ENCODE measurements at places on chromosomes 1 and 21. TPM values are rescaled to one million over a fixed set of nuclear protein-coding genes. Genes with fewer than 3 reads are reported as not detected.

- no peak for DNase-seq
Measured at GRCh38 chr1:203086992-203087763, 1.4 kb upstream of the MYOG start.

GRCh38 chr1:68234094-68234493, 1.8 kb upstream of the WLS start:
- DNase-seq = no peak

VAMP3 gene
- 126 TPM for total RNA-seq

DNA sequence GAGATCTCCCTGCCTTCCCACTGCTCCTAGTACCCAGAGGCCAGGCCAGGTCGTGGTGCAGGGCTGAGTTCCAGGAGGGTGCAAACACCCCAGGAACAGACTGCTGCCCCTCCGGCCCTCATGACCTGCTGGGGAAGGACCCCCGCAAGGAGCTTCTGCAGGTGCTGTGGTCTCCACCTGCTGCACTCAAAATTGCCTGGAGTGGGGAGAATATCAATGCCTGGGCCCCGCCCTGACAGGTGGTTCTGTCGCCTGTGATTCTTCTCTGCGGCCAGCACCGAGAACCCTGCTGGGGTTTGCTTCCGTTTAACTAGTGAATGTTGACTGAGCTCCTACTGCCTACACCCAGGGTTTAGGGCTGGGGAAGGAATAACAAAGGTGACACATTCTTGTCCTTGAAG, 2.1 kb upstream of the TFF3 start:
- no peak for DNase-seq

DNA sequence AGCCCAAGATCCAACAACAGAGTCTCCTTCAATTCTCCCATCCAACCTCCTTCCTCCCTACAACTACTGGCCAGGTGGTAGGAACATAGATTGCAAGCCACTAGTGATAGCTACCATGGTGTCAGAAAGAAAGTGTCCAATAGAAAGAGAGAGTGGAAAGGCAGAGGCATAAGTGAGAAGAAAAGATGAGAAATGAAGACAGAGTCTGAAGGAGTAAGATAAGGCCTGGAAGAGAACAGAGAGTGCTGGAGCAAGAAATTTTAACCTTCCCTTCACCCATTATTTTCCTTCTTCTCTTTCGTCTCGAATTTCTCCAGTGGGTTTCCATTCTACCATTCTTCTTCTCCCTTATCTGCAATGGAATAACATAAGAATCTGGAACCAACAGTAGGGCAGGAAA, 57.9 kb downstream of the CDC42BPA start:
- DNase-seq = no peak

GRCh38 chr1:31931593-31932225, 6.5 kb downstream of the PTP4A2 start:
- DNase-seq = no peak

PPFIA4 gene
- 2.1 TPM for total RNA-seq

DNA sequence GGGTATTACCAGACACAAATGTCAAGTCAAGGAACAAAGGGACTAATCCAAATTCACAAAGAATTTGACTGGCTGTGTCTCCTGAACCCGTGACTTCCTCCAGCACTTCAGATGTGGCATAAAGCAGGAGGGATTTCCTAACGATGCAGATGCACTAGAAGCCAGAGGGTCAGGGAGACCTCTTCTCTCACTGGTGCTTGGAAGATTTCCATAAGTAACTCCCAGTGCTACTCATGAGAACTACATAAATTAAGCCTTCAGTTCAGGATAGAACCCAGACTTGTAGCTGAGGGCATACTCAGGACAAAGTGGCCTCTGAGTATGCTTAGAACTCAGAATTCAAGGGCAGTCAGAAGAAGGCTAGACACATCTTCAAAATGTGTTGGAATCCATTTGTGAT, 83.6 kb upstream of the NRIP1 start:
- DNase-seq = no peak

- no peak for DNase-seq
Measured at GRCh38 chr1:164922585-164922984, 363.6 kb downstream of the PBX1 start.

DNA sequence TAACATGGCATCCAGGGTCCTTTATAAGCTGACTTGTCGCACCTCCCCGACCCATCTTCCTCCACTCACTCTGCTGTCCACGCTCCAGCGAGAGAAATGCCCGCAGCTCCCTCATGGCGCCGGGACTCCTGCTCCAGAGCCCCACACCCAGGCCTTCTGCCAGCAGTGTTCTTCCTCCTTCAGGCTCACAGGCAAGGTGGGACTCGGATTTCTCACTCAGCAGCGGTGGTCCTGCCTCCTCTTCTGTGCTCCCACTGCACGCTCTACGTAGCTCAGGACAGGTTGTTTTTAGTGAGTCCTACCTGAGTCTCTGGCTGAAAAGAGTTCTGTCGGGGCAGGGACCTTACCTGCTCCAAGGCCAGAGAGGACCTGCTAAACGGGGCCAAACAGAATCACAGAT, 11.2 kb downstream of the THEMIS2 start:
- no peak for DNase-seq

TFF3 gene
- total RNA-seq = not detected

- no peak for DNase-seq
Measured at GRCh38 chr1:53498555-53499131, 39.4 kb downstream of the DMRTB1 start.

RGS16 gene
- total RNA-seq = not detected

MPL gene
- not detected for total RNA-seq

DNA sequence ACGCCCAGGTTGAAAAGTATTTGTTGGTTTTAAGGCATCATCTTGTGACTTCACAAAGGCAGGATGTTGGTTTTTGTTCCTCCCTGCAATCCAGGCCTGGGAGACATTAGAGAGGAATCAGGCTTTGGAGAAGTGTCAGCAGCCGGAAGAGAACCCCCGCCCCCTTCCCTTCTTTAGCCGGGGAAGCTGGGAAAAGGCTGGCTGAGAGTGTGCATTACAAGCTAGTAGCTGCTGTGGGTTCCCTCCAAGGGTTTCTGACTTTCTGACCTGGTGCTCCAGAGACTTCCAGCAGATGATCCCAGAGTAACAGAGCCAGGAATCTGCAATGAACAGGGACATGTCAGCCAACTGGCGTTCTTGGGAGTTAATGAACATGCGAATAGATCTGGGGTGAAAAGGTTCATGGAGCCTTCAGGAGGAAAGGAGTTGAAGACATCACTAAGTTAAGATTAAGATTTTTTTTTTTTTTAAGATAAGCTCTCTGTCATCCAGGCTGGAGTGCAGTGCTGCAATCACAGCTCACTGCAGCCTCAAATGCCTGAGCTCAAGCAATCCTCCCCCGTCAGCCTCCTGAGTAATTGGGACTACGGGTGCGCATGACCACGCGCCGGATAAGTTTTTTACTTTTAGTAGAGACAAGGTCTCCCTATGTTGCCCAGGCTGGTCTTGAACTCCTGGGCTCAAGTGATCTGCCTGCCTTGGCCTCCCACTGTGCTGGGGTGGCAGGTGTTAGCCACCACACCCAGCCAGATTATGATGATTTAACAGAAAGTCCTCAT, 7.5 kb downstream of the DISP3 start:
- no peak for DNase-seq

GRCh38 chr1:167936930-167937708, at the start of gene MPC2:
MPC2 (minus strand) TSS chr1:167937072; CDS start chr1:167935841, 1,231 bp downstream.
- peak; percentile 60 for DNase-seq

- DNase-seq = no peak
Measured at GRCh38 chr1:67780637-67781036, 52.6 kb downstream of the GNG12 start.

- DNase-seq = no peak
Measured at GRCh38 chr1:64874666-64875065, 91.7 kb downstream of the JAK1 start.

DNA sequence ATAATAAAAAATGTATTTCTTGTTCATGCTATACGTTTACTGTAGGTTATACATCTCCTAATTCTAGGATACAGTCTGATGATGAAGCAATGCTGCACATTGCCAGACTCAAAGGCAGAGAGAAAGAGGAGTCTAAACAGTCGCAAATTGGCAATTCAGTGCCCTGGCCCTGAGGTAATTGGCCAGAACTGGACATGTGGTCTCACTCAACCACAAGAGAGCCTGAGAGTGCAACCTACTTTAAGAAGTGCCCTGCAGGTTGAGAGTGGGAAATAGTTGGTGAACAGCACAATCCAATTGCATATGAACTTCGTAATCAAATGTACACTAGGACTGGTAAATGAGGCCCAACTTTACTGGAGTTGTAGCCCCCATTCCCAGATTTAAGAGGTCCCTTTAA, 5.0 kb upstream of the SLC35A3 start:
- DNase-seq = no peak

- DNase-seq = no peak
Measured at GRCh38 chr1:41323243-41323642, 38.0 kb upstream of the FOXO6 start.

All from G401 (cell line).